DMS153 (cell line): ENCODE measurements at places on chromosomes 2 and 18.

GRCh38 chr18:6745504-6746031 lies 16.1 kb downstream of the ARHGAP28 start:
- DNase-seq, result no peak

GRCh38 chr2:205766779-205767359 lies 84.6 kb downstream of the NRP2 start:
- DNase-seq, result peak; percentile 53

DNA sequence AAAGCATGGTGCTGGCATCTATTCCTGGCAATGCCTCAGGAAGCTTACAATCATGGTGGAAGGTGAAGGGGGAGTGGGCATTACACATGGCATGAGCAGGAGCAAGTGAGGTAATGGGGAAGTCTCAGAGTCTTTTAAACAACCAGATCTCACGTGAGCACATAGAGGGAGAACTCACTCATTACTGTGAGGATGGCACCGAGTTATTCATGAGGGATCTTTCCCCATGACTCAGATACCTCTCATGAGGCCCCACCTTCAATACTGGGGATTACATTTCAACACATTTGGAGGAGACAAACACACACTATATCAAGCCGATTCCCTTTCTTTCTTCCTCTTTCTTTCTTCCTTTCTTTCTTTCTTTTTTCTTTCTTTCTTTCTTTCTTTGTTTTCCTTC lies 47.9 kb upstream of the FANCL start:
- no peak for DNase-seq

DNA sequence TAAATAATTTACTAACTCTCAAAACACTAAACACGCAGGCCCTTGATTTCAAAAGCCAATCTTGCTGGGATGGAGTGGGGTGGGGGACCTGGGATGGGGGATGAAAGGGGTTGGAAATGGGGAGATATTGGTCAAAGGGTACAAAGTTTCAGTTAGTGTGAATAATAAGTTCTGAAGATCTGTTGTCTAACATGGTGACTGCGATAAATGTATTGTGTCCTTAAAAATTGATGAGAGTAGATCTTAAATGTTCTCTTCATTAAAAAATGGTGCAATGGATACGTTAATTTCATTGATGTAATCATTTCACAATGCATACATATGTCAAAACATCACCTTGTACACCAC lies 505 bp upstream of the ACYP2 start:
- no peak for DNase-seq

- no peak for DNase-seq
These were observed 14.5 kb downstream of the DNAJC27 start for GRCh38 chr2:24957221-24957620.

GRCh38 chr18:10130606-10131005 lies 216.8 kb downstream of the VAPA start:
- no peak for DNase-seq

DNA sequence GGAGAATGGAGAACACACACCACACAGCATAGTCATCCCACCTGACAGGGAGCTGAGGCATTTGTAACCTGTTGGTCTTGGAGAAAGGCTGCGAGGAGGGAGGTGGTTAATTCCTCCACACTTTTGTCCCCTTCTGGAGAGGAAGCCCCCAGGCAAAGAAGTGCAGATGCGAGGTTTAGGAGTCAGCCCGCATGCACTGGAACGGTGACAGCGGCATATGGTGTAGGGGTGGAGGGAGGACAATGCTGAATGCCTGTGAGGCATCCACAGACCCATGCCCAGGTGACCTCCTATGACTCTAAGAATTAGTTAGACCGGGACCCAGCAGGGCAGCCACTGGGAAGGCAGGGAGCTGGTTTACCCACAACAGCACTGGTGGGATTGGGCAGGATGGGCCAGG lies 12.2 kb downstream of the SPATA3 start:
- DNase-seq, result no peak

DNA sequence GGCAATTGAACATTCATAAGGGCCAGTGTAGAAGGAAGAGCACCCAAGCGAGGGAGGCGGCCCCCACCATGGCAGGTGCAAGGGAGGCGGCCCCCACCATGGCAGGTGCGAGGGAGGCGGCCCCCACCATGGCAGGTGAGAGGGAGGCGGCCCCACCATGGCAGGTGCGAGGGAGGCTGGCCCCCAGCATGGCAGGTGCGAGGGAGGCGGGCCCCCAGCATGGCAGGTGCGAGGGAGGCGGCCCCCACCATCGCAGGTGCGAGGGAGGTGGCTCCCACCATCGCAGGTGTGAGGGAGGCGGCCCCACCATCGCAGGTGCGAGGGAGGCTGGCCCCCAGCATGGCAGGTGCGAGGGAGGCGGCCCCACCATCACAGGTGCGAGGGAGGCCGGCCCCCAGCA lies 24.7 kb upstream of the GPC1 start:
- DNase-seq, result no peak

DNA sequence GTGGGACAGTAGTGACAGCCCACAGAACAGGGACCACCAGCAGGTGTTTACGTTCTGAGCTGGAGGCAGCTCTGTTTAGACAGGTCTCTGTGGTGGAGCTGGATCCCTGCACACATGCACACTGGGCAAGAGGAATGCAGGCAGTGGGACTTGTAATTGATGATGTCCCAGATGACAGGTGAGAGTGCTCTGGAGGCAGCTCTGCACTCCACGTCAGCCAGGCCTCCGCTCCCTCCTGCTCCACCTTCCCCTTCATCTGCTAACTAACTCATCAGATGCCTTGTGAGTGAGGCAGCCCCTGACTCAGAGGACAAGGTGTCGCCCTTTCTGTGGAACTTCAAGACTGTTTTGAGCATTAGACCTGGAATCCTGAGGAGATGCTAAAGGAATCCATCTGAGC lies 53.2 kb downstream of the SH3YL1 start:
- no peak for DNase-seq

DNA sequence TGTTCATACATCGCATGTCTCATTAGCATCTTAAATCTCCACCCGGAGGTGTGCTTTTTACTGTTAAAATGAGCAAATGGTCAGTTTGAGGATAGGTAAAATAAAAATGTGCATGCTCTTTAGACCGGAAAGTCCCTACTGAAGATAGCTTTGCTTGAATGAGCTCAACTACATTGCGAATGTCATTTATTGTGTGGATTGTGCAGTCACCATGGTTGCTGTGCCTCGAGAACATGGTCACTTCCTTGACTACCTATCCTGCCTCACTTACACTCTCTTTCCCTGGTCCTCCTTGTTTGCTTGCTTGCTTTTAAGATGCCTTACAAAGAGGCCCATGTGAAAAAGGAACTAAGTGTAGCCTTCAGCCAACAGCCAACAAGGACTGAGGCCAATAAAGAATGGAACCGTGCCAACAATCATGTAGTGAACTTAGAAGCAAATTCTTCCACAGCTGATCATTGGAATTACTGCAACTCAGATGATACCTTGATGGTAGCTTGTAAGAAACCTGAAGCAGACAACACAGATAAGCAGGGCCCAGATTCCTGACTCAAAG lies 72.2 kb upstream of the BARD1 start:
- DNase-seq, result no peak

DNA sequence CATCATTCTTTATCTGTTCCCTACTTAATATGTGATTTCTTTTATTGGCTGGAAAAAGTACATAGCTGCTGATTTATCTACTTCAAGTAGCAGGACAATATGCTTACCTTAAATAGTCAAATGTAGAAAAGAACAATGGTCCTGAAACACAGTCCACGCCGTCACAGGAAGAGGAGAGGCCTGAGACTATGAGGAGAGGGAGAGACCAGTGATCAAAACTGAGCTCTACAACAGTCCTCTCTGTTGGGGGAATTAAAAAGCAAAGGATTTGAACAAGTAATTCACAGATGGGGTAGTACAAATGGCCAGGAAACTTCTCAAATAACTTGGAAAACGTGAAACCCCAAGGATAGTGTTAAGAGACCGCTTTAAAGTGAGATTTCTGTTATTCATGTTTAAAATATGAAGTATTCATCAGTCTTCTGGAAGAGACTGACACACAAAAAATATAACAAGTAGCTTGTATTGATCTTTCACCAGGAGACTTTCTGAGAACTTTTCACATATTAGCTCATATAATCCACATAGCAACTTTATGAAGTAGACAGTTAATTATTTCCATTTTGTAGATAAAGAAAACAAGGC lies 20.2 kb downstream of the SCYGR8 start:
- DNase-seq, result no peak

DNA sequence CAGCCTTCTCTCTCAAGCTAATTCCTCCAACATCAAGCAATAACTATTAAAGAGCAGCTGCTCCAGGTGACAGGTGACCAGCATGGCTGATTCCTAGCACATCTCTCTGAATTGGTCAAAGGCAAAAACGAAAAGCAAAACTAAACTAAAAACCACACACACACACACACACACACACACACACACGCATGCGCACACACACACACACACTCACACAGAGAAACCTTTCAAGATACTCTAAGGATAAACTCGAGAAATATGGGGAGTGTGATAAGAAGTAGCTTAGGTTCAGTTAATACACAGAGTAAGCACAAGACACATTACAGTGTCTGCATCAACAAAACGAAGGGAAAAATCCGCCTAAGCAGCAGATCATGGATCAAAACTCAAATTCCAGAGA lies 74.5 kb upstream of the FZD7 start:
- no peak for DNase-seq

- DNase-seq, result no peak
These were observed 5.4 kb upstream of the GPBAR1 start for GRCh38 chr2:218255446-218255845.

GRCh38 chr18:72727038-72727655 lies 140.6 kb downstream of the NETO1 start:
- no peak for DNase-seq
